AG10803 (cell line): ENCODE measurements at places on chromosomes 7 and 10.

- DNase-seq: no peak
Measured at GRCh38 chr10:69896606-69897231, 95.0 kb downstream of the COL13A1 start.

GRCh38 chr10:80528185-80528700, 9.5 kb upstream of the SH2D4B start:
- no peak for DNase-seq

DNA sequence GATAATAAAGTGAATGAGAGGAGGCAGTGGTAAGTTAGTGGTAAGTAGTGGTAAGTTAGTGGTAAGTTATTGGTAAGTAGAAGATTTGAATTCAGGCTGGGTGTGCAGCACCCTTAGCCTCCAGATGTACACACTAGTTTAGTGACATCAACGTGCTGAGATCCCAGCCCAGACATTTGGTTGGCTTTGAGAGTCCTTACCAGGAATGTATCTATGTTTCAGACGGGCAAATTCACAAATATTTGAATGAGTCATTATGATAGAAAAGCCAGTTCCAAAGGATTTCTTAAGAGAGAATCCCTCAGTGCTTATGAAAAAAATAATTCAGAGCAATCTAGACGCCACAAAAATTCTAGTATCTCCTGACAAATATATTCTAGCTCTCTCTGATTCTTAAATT, 70.0 kb downstream of the ARL4A start:
- peak; percentile 95 for DNase-seq

- peak; percentile 27 for DNase-seq
Measured at GRCh38 chr10:85642082-85642420, 724.5 kb downstream of the GRID1 start.

DNA sequence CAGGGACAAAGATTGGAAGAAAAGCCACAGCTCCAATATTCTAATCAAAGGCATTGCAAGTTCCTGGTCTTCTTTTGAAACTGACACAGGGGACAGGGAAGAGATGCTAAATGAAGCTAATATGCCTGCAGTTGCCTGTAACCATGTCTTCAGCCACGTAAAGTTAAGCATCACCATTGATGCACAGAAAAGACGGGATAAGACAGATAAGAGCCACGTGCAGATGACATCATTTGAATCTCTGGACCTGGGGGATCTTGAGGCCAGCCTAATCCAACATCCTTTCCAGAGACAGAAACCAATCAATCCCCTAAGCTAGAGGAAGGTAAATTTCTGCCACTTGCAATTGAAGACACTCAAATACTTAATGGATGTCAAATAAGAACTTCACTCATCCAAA, 93.4 kb downstream of the PIP4K2A start:
- no peak for DNase-seq

DNA sequence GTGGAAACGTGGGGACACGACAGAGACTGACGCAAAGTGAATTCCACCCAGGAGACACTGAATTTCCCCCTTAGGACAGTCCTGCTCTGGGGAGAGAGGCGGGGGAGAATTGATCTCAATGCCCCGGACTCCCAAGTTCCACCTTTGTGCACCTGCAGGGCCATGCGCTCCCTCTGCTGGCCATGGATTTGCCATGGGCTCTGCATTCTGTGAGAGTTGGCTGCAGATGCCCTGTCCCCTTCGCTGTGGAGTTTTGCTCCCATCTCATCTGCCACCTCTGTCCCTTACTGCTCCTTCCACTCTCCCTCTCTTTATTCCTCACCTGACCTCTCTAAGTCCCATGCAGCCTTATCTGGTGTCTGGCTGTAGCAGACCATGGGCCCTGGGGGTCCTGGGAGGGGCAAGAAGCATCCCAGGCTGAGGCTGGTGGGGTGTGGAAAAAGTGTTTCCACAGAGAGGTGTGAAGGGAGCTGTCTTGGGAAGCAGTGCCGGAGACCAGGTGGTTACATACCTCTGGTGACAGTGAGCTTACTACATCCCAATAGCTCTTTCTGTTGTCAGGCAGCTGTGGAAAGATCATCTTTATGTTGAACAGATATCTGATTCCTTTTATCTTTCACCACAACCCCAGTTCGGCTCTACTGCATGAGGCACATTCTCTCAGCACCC, 14.3 kb downstream of the GHRHR start:
- DNase-seq: peak; percentile 12

GRCh38 chr7:80967071-80967916, 48.4 kb upstream of the SEMA3C start:
- DNase-seq: peak; percentile 71

DNA sequence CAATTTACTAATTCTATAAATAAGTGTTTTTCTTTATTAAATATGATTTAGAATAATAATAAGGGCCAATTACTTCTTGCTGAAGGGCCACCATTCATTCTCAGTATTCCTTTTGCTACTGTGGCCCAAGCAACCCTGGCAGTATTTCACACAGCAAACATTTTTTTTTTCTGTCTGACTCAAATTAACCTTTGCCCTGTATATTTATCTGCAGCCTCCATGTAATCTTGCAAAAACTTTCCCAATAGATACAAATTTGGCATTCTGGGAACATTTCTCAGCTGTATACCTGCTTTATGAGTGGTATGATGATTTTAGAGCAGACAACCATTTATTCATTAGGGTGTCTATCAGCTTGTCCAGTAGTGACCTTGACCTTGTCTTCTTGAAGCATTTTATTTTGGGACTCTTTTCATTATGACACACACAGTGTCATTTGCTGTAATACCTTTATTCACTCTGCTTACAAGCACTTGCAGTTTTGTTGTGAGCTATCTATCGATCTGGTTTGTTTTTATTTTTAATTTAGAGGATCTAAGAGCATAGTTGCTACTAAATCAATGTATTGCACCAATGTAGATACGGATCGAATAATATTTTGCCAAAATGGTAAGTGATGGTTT, 159.7 kb upstream of the PLXDC2 start:
- DNase-seq: no peak

DNA sequence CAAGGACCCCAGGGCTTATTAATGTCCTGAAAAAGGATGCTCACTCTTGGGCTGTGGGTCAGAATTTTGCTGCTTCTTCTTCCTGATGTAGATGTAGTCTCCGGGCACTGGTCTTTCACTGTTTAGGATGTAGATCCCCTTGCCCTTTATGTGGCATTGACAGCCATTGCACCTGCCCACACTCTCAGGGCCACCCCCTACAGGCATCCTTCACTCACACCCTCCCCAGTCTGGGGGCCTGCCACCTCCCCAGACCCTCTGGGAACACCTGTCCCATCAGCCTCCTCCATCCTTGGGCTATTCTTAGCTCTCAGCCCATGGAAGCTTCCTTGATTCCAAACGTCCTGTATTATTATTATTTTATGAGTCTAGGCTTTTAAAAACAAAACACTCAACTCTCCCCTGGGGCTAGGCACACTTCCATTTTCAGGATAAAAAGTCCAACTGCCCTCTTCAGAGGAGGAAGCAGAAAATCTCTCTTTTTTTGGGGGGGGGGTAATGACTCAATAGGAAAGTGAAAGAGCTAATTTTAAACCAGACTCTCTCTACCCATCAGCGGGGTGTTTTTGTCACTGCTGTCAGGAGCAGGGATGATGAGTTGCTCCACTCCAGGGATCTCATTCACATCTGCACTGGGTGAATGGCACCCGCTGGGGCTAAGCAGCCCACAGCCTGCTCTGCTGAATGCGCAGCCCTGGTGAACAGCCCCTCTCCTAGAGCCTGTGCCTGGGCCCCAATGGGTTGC, 11.5 kb upstream of the KLRG2 start:
- no peak for DNase-seq

DNA sequence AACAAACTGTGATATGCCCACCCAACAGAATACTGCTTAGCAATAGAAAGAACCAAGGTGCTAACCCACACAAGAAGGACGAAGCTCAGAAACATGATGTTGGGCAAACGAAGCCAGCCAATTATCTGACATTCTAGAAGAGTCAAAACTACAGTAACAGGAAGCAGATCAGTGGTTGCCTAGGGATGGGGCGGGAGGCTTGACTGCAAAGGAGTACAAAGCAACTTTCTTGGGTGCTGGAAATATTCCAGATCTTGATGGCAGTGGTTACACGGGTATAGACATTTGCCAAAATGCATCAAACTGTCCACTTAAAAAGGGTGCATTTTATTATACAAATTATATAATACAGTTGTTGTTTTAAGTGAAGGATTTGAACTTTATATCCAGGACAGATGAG, 41.1 kb upstream of the RET start:
- DNase-seq: no peak

DNA sequence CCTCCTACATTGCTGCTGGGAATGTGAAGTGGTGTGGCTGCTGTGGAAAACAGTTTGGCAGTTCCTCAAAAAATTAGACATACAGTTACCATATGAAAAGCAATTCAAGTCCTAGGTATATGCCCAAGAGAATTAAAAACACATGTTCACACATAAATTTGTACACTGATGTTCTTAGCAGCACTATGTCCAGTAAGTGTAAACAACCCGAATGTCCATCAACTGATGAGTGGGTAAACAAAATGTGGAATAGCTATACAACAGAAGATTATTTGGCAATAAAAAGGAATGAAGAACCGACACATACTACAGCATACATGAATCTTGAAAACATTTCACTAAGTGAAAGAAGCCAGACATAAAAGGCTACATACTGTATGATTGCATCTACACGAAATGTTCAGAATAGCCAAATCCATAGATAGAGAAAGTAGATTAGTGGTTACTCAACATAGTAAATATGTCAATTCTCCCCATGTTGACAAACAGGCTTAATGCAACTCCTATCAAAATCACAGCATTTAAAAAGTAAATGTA, 17.2 kb downstream of the CEP41 start:
- DNase-seq: no peak

- no peak for DNase-seq
Measured at GRCh38 chr10:47369251-47369894, 14.7 kb downstream of the ZNF488 start.

GRCh38 chr10:32976338-32976737, 18.3 kb upstream of the ITGB1 start:
- no peak for DNase-seq

- no peak for DNase-seq
Measured at GRCh38 chr7:116071629-116072028, 41.1 kb upstream of the TFEC start.

- DNase-seq: no peak
Measured at GRCh38 chr10:522350-522749, 167.1 kb downstream of the DIP2C start.

GRCh38 chr7:98293746-98294145, 12.3 kb downstream of the BRI3 start:
- DNase-seq: no peak

- no peak for DNase-seq
Measured at GRCh38 chr10:128626397-128627000, 500.3 kb upstream of the MKI67 start.

GRCh38 chr10:78197628-78198272, 164.1 kb downstream of the RPS24 start:
- no peak for DNase-seq

GRCh38 chr7:26141077-26141476, 10.9 kb upstream of the NFE2L3 start:
- peak; percentile 23 for DNase-seq

- DNase-seq: no peak
Measured at GRCh38 chr10:71611131-71611530, 108.4 kb downstream of the C10orf105 start.

DNA sequence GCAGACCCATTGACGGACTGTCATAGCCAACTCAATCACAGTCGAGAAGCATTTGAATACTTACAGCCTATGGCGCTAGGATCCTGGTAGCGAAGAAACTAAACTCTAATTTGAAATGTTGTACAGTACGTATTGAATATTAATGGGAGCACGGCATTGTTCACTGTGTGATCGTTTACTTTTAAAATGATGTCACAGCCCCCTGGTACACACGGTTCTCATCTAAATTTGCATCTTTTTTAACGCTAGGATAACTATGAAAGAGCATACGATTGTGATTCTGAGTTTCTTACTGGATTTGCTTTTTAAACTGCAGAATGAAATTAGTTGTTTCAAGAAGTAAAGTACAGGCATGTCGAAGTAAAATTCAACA, 895 bp upstream of the NAPEPLD start:
- DNase-seq: no peak

GRCh38 chr7:105130048-105130447, 116.0 kb downstream of the KMT2E start:
- no peak for DNase-seq

DNA sequence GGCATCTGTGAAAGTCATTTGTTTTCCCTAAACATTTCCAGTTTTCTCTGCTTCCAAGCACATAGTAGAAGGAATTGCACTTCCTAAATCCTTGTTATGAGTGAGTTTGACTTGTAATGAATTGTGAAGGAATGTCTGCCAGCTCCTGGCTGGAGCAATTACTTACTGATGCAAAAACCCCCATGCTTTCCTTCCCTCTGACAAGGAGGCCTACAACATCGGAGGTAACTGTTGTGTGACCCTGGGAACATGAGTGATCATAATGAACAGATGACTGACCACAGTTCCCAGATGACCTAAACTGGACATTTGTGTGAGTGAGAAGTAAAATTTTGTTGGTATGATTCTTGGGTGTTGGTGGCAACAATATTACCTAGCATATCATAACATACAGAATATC, 21.4 kb upstream of the CPVL start:
- DNase-seq: no peak

GRCh38 chr7:70446448-70447143, 685.3 kb upstream of the GALNT17 start:
- DNase-seq: no peak

DNA sequence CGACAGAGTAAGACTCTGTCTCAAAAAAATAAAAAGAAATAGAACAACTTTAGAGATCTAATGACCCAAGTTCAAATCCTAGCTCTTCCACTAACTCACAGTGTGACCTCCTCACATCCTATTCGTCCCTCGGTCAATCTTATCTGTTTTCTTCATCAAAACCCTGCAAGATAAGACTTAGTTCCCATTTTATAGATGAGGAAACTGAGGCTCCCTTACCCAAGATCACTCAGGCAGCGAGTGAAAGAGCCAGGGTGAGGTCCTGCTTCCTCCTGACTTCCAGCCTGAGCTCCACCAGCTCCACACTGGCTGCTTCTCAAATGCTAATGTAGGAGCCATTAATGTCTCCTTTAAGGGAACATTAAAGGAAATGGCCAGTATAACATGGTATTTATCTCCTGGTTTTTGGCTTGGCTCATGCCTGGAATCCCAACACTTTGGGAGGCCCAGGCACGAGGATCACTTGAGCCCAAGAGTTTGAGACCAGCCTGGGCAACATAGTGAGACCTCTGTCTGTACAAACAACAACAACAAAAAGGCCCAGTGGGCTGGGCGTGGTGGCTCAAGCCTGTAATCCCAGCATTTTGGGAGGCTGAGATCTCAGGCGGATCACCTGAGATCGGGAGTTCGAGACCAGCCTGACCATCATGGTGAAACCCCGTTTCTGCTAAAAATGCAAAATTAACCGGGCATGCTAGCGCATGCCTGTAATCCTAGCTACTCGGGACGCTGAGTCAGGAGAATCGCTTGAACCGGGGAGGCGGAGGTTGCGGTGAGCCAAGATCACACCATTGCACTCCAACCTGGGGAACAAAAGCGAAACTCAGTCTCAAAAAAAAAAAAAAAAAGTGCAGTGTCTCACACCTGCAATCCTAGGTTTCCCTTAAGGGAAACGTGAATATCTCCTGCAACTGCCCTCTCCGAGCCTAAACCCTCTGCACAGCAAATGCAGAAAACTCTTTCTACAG, 3.4 kb upstream of the RHBDD2 start:
- no peak for DNase-seq

GRCh38 chr7:158324397-158325360, 262.9 kb downstream of the PTPRN2 start:
- DNase-seq: no peak
